ENCODE measurements at places on chromosomes 7 and 10. TPM values are rescaled to one million over a fixed set of nuclear protein-coding genes. Genes with fewer than 3 reads are reported as not detected.

The TRPV5 gene
- polyA plus RNA-seq: 1.6 TPM

DNA sequence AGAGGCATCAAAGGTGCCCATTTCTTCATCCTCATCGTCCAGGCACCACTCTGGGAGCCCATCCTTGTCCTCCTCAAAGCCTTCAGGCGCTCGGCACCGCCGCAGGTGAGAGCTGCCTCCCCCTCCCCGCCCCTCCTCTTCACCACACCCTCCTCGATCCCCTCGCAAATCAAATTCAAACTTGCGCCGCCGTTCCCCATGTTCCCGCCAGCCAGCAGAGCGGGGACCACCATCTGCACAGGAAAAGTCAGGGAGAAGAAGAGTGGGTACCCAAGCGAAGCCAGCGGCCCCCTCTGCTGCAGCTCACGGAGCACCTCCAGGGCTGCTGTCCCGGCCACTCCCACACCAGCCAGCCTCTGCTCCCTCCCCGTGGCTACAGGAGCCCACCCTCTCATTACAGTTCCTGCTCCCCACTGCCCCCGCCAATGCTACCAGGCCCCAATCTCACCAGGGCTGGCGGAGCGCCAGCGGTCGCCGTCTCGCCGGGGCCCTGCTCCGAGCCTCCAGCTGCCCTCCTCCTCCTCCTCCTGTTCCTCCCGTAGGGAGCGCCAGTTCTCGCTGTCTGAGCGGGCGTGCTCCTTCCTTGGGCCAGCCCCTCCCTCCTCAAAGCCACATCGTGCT, 7.7 kb downstream of the GIGYF1 start:
- no peak for DNase-seq

- no peak for DNase-seq
Measured at GRCh38 chr10:116461680-116462079, 34.0 kb downstream of the PNLIPRP3 start.

GRCh38 chr10:110171032-110171431, 36.4 kb upstream of the MXI1 start:
- DNase-seq: no peak

The SKAP2 gene
- polyA plus RNA-seq: 19.1 TPM

GRCh38 chr7:40057292-40057691, 77.1 kb downstream of the MPLKIP start:
- no peak for DNase-seq

- DNase-seq: no peak
Measured at GRCh38 chr7:114939484-114940097, 17.7 kb downstream of the MDFIC start.

DNA sequence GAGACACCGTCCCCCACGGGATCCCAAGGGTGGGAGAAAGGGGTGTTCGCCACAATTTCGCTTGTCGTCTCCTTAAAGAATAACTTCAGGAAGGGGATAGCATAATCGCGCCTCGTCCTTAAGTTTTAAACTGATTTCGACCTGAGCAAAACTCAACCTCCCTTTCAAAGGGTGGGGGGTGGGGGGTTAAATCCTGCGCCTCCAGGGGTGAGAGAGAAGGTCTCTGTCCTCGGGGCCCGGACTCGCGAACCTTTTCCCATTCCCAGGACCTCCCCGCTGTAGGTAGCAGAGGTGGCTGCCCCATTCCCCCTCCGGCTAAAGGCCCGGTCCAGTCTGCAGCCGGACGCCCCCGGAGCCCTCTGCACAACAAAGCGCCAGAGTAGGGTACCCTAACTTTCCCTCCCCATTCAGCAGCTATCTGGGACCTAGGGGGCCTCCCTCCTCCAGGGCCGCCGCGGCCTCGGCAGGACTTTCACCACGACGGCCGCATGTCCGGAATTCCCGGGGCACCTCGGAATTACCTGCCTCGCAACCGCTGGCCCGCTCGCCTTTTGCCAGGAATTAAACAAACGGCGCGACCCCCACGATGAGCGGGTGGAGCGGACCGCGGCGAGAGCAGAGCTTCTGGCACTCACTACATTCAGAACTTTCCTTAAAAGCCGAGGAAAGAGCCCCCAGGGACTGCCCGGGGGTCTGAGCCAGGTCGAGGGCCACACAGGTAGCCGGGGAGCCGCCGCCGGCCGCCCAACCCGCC, 1.7 kb downstream of the CDK6 start:
- peak; percentile 36 for DNase-seq

The DNAH11 gene
- 1.9 TPM for polyA plus RNA-seq

The UBTD1 gene
- 9.2 TPM for polyA plus RNA-seq

The PRR15 gene
- 4.7 TPM for polyA plus RNA-seq

The CPA2 gene
- 0.33 TPM for polyA plus RNA-seq

GRCh38 chr7:114209968-114210367, 204.6 kb upstream of the FOXP2 start:
- no peak for DNase-seq

DNA sequence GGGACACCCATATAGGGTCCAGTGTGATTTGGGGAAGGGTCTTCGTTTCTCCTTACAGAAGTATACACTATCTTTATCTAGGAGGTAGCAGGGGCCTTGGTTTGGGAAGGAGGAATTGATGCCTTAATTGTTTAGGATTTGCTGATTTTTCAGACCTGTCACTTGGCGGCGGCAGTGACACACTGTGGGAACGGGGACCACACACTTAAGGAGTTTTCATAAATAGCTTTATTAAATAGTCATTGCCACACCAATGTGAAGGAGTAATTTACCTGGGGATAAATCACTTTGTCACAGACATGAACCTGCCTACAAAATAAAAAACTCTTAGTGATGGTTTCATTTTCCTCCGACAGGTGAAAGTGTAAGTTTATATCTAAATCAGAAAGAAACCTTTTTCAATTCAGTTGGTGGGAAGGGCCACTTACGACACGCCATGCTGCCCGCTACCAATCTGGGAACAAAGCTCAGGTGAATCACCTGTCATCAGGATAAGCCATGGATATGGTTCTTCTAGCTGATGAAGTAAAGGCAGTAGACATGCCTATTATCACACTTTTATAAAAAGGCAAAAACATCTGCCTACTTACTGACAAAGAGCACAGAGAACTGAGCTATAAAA, 12.3 kb upstream of the ENO4 start:
- no peak for DNase-seq

DNA sequence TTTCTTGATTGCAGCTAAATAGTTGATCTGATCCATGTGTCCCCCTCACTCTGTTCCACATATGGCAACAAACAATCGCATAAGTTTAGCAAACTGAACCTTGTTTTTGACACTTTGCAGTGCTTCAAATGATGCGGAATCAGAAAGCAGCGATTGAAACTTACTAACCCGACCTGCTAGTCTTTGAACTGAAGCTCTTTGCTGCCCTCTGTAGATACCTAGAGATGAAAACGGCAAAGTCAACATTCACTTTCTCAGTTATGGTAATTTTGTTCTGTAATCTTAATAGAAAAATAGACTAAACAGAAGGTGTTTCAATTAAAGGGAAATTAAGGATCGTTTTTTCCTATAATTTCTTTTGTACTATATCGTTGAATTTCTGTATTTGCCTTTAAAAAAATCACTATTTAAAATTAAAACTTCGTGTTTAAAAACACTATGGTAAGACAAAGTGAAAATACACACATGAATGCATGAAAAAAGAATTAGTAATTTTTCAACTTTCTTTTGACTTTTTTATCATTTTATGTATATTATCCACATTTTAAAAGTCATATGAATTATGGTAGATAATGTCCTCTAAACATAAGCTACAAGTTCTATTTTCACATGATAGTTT, 276.5 kb downstream of the MAGI2 start:
- DNase-seq: peak; percentile 34

The SYT15 gene
- polyA plus RNA-seq: 12.1 TPM

The OR2A7 gene
- 3.2 TPM for polyA plus RNA-seq

DNA sequence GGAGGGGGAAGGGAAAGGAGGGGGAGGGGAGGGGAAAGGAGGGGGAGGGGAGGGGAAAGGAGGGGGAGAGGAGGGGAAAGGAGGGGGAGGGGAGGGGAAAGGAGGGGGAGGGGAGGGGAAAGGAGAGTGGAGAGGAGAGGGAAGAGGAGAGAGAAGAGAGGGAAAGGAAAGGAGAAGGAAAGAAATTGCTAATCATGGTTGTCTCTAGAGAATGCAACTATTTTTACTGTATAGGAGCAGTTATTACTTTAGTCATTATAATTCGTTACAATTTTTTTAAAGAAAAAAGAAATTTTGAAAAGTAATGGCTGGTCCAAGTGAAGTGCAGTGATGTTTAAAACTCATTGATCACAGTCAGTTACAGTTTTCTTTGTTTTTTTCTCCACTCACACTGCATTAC, 24.5 kb downstream of the SLC25A16 start:
- no peak for DNase-seq

- DNase-seq: no peak
Measured at GRCh38 chr7:13104128-13104527, 416.7 kb downstream of the ARL4A start.

GRCh38 chr7:2116989-2117591, 115.7 kb downstream of the MAD1L1 start:
- no peak for DNase-seq

DNA sequence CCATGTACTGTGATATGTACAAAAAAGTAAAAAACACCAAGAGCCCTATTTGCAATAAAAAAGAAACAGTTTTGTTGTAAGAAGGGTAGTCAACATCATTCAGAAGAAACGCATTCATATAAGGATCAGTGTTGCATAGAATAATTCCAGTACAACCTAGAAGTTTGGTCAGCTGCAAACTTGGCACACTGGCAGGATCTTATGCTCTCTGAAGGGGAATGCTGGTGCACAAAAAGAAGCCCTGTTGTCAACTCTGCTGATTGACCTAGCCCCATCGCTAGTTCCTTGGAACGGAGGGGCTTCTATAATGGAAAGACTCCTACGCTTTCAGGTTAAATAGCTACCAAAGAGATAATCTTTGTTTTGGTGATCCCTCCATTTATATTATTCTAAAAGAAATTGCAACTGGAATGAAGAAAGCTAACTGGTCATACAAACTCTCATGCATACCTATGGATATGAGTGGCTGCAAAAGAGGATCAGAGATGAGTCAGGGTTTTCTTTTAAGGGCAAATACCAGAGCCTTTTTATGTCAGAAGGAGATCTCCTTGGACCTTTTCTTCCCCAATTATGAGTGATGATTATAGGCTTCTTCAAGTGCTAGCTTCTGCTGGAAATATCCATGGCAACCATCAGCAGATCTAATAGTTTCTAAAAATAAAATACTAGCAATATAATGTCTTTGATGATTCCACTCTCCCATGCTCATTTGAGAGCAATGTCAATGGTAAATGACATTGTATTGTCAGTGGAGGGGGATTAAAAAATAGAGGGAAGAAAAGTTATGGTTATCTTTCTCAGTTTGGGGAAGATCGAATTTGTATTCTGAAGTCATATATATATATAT, 312.4 kb upstream of the CACNA2D1 start:
- no peak for DNase-seq

GRCh38 chr10:132412316-132413192, 15.6 kb downstream of the PWWP2B start:
- no peak for DNase-seq

- no peak for DNase-seq
Measured at GRCh38 chr7:107078517-107078966, 34.0 kb downstream of the PRKAR2B start.

All from renal pelvis (tissue), 12 donors.